ENCODE measurements at places on chromosomes 6 and 20.

GRCh38 chr6:37812841-37813240, 6.7 kb upstream of the ZFAND3 start:
- DNase-seq, result no peak

DNA sequence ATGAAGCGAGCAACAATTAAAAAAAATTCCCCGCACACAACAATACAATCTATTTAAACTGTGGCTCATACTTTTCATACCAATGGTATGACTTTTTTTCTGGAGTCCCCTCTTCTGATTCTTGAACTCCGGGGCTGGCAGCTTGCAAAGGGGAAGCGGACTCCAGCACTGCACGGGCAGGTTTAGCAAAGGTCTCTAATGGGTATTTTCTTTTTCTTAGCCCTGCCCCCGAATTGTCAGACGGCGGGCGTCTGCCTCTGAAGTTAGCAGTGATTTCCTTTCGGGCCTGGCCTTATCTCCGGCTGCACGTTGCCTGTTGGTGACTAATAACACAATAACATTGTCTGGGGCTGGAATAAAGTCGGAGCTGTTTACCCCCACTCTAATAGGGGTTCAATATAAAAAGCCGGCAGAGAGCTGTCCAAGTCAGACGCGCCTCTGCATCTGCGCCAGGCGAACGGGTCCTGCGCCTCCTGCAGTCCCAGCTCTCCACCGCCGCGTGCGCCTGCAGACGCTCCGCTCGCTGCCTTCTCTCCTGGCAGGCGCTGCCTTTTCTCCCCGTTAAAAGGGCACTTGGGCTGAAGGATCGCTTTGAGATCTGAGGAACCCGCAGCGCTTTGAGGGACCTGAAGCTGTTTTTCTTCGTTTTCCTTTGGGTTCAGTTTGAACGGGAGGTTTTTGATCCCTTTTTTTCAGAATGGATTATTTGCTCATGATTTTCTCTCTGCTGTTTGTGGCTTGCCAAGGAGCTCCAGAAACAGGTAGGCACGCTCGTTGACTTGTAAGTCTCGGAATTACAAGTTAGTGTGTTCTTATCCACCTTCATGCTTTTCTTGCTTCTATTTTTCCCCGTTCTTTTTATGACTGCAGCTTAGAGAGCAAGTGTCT, at the start of gene EDN1:
Gene EDN1, plus strand, starts transcription at position 429 of the 888 bp plus-strand sequence. Its CDS starts 269 bp downstream, at position 698.
- DNase-seq, result peak; percentile 97

GRCh38 chr6:147384737-147385710, 123.5 kb upstream of the SAMD5 start:
- DNase-seq, result no peak

DNA sequence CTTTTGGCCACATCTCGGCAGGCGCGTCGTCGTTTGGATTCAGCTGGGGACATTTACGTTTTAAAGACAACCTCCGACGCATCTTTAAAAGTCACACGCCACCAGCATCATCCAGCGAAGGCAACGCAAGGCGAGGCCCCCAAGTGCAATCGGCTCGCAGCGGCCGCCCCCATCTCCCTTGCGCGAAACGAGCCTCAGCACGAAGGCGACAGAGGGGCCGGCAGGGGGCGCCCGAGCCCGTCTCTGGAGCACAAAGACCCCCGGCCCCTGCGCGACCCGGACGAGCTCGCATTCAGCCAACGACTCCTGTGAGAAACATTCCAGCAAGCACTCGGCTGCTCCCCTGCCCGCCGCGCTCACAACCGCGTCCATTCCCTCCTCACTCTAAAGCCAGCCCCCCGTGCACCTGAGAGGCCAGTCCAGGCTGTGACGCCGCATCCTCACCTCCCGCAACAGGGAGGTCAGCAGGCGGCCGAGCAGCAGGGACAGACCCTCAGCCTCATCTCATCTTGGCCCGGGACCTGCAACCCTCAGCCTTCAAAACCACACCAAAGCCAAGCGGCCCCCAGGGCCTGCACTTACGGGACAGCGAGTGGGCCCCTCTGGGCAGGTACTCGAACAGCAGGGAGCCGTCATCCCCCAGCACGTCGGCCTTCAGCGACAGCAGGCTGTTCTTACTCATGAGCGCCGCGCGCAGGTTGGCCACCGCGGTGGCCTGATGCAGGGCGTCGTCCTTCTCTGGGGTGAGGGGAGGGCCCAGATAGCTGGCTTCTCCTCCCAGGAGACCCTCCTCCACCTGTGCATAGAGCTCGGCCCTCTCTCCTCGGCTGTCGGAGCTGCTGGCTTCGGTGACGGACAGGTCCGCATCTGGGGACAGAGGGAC, 35.8 kb downstream of the SLC2A4RG start:
- DNase-seq, result peak; percentile 62

Measured in GM23248 (cell line).